ENCODE measurements at places on chromosomes 5 and 9. TPM values are rescaled to one million over a fixed set of nuclear protein-coding genes. Genes with fewer than 3 reads are reported as not detected.

SLC25A2 gene
- 0.74 TPM for total RNA-seq

DNA sequence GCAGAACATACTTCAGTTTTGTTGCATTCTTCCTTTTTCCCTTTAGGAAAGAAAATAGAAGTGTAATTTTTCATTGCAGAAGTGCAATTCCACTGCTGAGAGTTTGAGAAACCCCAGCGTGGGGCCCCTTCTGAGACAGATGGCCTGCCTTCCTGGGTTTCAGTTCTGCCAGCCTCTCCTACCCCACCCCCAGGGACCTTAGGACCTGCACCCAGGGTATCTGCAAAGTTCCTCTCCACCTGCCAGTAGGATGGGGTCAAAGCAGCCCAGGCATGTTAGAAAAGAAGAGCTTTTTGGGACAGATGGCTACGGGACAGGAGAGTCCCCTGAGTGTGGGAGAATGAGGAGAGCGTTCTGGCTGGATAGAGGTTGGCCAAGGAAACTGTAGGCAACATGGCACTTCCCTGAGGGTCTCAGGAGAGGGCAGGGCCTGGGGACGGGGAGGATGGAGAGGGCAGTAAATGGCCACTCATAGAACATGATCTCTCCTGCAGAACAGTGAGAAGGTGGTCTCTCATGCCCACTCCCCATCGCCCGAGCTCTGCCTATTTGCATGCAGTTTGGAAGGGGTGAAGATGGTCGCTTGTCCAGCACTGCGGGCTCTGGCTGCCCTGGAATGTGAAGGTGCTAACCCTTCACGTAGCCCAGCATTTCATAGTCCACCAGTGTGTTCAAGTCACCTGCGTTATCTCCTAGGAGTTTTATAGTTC lies at the start of gene TIFAB:
TSS of gene TIFAB (minus strand) at position 31 of the 710 bp plus-strand sequence. CDS start 2,412 bp downstream, outside the sequence.
- peaks cover 2% of the 10 kb centered on the region for H3K27me3 ChIP-seq
- no peak for DNase-seq
- no peaks in the 10 kb centered on the region for H3K4me1 ChIP-seq
- no peaks in the 10 kb centered on the region for H3K36me3 ChIP-seq
- H3K4me3 ChIP-seq: no peak within 1 kb of the TSS

DNA sequence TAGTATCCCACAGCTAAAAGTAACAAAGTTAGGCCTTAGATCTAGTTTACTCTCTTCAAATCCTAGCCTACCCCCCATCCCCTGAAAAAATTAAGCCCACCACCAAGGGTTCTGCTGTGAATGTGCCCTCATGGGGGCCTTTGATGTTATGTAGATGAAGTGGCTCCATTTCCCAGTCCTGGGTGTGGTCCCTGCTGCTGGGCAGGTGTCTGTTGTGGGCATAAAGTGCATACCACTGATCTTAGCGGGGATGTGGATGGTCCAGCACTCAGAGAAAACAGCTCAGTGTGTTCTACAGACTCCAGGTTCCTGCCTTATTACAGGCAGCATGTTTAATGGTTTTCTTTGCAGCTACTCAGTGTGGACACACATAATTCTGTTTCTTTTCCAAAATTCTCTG lies 1.9 kb downstream of the PCBD2 start:
- H3K27ac ChIP-seq: peak overlapping the region; percentile 91
- no peaks in the 10 kb centered on the region for H3K27me3 ChIP-seq
- no peak overlapping the region for H3K4me3 ChIP-seq
- peak; percentile 15 for DNase-seq
- peaks cover 4% of the 10 kb centered on the region for H3K4me1 ChIP-seq

DNA sequence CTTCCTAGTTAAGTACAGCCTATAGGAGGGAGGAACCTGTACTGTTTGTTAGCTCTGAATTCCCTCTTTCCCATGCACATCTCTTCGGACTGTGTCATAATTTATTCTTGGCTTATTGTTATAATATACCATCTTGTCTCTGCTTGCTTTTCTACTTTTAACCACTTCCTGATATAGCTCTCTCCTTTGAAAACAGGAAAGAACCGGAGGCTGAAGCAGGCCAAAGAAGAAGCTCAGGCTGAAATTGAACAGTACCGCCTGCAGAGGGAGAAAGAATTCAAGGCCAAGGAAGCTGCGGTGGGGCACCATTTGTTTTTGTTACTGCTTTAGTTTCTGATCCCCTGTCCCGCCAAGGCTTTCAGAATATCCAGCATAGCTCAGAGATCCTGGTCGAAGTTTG lies 4.8 kb downstream of the ATP6V1G1 start:
- peaks cover 45% of the 10 kb centered on the region for H3K36me3 ChIP-seq
- H3K27ac ChIP-seq: peak overlapping the region; percentile 83
- H3K27me3 ChIP-seq: no peaks in the 10 kb centered on the region
- peak; percentile 91 for DNase-seq

DNA sequence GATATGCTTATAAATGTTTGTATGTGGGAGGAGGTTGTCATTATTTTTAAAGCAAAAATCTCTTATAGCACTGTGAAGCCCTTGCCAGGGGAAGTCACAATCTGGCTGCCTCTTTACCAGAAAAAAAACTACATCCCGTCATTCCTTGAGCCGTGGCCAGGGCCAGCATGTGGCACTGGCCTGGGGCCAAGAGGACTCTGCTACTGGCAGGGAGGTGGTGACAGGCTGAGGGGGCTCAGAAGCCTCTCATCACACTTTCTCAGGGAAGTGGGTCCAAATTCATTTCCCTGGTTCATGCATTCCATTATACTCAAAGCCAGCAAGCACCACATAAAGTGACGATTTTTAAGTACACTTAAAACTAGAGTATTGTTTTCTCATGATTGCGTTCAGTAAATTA lies 457.3 kb downstream of the ZNF608 start:
- H3K27me3 ChIP-seq: no peaks in the 10 kb centered on the region
- H3K4me1 ChIP-seq: no peaks in the 10 kb centered on the region
- DNase-seq: no peak
- no peaks in the 10 kb centered on the region for H3K36me3 ChIP-seq
- no peak overlapping the region for H3K4me3 ChIP-seq

DNA sequence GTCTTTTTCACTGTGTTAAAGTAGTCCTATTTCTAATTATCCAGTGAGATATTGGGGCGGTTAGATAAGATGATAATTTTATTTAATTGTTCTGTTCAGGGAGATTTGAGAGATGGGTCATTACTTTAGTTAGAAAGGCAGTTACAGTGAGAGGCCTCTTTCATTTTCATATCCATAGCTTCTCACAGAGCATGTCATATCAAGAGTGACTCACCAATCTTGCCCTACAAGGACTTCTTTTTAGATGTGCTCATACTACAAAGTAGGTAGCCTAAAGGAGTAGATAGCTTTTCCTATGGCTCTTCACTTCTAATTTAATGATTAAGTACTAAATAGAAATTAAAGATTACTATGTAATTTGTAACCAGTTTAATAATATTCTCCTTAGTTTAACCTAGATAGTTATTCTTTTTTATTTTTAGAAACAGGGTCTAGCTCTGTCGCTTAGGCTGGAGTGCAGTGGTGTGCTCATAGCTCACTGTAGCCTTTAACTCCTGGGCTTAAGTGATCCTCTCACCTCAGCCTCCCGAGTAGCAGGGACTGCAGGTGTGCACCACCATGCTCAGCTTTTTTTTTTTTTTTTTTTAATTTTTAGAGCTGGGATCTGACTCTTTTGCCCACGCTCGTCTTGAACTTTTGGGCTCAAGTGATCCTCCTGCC lies 71.0 kb downstream of the FER start:
- H3K4me1 ChIP-seq: no peaks in the 10 kb centered on the region
- no peak overlapping the region for H3K27ac ChIP-seq

DNA sequence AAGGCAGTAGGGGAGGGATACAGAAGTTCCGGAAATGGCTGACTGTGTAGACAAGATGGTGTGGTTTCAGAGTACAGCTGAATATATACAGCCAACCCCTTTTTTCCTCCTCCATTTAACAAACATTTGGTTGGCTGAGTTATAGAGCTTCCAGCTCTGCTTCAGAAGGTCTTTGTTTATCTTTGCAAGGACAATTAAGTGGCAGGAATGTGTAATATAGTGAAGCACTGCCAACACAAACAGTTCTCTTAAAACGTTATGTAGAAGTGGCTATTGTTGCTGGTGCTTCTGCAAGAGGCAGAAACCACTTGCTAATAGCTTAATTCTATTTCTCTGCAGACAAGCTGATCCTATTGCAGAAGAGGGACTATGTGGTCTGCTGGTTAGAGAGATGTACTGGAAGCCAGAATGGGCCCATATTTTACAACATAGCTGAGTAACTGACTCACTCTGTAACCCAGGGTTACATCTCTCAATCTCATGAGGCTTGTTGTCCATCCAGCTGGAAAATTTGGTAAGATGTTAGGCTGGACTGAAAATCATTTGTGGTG lies 62.7 kb upstream of the OSMR start:
- DNase-seq: no peak
- no peaks in the 10 kb centered on the region for H3K4me1 ChIP-seq

MED22 gene
- total RNA-seq: 29.3 TPM

DNA sequence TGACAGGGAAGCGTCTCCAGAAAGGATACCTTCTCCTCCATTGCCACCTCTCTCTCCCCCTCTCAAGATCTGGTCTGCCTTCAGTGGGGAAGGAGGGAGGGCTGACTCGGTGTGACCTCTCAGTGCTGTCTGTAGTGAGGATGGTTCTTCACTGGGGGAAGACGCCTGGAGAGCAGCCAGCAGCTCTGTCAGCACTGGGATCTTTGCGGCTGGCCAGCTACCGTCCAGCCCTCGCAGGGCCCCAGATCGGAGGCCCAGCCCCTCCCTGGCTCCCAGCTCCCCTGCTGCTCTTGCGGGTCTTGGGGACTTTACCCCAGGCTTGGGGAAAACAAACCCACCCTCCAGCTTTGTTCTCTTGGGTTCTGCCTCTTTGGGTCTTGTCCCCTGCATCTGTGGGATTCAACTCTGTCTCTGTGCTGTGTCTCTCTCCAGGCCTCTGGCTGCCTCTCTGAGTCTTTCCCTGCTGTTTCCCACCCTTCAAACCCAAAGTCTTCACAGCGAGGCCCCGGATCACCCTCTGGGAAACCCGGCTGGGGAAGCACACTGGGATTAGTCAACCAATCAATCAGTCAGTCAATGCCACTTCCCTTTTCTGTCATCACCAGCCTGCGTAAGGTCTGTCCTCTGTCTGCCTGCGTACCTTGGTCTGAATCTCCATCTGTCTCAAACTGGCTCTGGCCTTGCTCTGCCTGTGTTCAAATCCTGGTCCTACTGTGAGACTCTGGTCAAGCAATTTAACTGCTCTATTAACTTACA lies 23.0 kb downstream of the FGF18 start:
- DNase-seq: no peak
- no peaks in the 10 kb centered on the region for H3K36me3 ChIP-seq

- DNase-seq: no peak
- H3K36me3 ChIP-seq: no peaks in the 10 kb centered on the region
- H3K4me1 ChIP-seq: no peaks in the 10 kb centered on the region
- peaks cover 2% of the 10 kb centered on the region for H3K27me3 ChIP-seq
- no peak overlapping the region for H3K4me3 ChIP-seq
Measured at GRCh38 chr5:68751661-68752060, 342.2 kb upstream of the SLC30A5 start.

DNA sequence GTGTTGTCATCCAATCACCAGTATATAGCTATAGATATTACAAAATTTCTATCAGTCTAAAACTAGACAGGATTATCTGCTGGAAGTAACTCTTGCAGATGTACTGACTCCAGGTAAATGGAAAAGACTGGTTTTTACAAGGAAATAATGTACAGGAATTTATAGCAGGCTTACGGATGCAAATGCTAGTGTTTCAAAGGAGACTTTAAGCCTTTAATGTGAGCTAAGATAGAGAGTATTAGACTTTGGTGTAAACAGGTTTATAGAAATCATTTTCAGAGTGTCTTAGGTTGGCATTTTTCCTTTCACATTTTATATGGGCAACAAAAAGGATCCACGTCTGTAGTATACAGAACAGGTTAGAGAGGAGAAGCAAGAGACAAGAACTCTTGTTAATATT lies 16.1 kb downstream of the ZNF608 start:
- H3K27me3 ChIP-seq: no peaks in the 10 kb centered on the region
- no peak for DNase-seq
- H3K27ac ChIP-seq: no peak overlapping the region
- no peak overlapping the region for H3K4me3 ChIP-seq
- H3K36me3 ChIP-seq: no peaks in the 10 kb centered on the region
- H3K4me1 ChIP-seq: no peaks in the 10 kb centered on the region

- H3K4me3 ChIP-seq: no peak overlapping the region
- H3K4me1 ChIP-seq: no peaks in the 10 kb centered on the region
- no peak for DNase-seq
- H3K36me3 ChIP-seq: no peaks in the 10 kb centered on the region
- H3K27ac ChIP-seq: no peak overlapping the region
- H3K27me3 ChIP-seq: no peaks in the 10 kb centered on the region
Measured at GRCh38 chr5:180414176-180414575, 61.0 kb upstream of the GFPT2 start.

- no peaks in the 10 kb centered on the region for H3K36me3 ChIP-seq
- H3K27ac ChIP-seq: no peak overlapping the region
- DNase-seq: no peak
- H3K4me3 ChIP-seq: no peak overlapping the region
- no peaks in the 10 kb centered on the region for H3K4me1 ChIP-seq
Measured at GRCh38 chr9:72394066-72394465, 29.1 kb upstream of the ZFAND5 start.

GRCh38 chr5:9401786-9402472 lies 143.9 kb downstream of the SEMA5A start:
- no peaks in the 10 kb centered on the region for H3K36me3 ChIP-seq
- no peaks in the 10 kb centered on the region for H3K27me3 ChIP-seq
- H3K4me1 ChIP-seq: no peaks in the 10 kb centered on the region
- no peak overlapping the region for H3K27ac ChIP-seq
- no peak overlapping the region for H3K4me3 ChIP-seq

DNA sequence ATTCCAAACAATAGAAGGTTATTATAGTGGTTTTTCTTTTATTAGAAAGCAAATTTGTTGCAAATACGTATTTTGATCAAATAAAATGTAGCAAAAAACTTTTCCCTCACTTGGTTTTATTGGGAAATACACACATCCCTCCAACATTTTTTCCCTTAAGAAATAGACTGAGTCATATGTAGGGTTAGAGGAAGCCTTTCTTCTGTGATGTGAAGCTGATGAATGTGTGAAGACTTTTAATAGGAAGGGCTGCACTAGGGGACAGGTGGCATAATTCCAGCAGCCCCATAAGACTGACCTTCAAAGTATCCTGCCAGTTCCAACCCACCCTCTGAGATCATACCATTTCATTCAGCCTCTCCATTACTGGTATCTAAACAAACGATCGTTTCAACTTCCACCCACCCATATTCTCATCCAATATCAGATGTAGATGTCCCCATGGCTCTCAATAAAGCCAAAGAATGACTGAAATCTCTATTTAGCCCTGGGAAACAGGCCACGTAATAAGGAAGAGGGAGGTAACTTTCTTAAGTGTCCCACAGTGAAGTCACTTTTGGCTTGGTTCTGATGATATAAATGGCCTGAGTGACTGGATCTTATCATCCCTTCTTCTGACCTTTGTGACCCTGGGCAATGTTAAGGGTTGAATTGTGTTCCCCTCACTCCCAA lies 64.7 kb upstream of the LPAR1 start:
- no peak overlapping the region for H3K4me3 ChIP-seq
- DNase-seq: no peak
- H3K27me3 ChIP-seq: no peaks in the 10 kb centered on the region
- H3K27ac ChIP-seq: no peak overlapping the region
- H3K4me1 ChIP-seq: no peaks in the 10 kb centered on the region

ANKDD1B gene
- total RNA-seq: 0.69 TPM

- H3K4me3 ChIP-seq: peak within 1 kb of the TSS; percentile 55
- peaks cover 39% of the 10 kb centered on the region for H3K4me1 ChIP-seq
- H3K36me3 ChIP-seq: no peaks in the 10 kb centered on the region
- no peaks in the 10 kb centered on the region for H3K27me3 ChIP-seq
- peak; percentile 93 for DNase-seq
- H3K27ac ChIP-seq: peak within 1 kb of the TSS; percentile 87
Measured at GRCh38 chr9:97982683-97983588, at the start of gene ANP32B. TSS of gene ANP32B (plus strand) at chr9:97983341. CDS start at chr9:97983556, 215 bp downstream.

GRCh38 chr9:27756418-27756817 lies 183.1 kb upstream of the C9orf72 start:
- no peaks in the 10 kb centered on the region for H3K36me3 ChIP-seq
- H3K27me3 ChIP-seq: no peaks in the 10 kb centered on the region
- H3K4me1 ChIP-seq: no peaks in the 10 kb centered on the region
- no peak overlapping the region for H3K27ac ChIP-seq

SLC25A48 gene
- not detected for total RNA-seq
